Panc1 (cell line): ENCODE measurements at places on chromosomes 5 and 9.

DNA sequence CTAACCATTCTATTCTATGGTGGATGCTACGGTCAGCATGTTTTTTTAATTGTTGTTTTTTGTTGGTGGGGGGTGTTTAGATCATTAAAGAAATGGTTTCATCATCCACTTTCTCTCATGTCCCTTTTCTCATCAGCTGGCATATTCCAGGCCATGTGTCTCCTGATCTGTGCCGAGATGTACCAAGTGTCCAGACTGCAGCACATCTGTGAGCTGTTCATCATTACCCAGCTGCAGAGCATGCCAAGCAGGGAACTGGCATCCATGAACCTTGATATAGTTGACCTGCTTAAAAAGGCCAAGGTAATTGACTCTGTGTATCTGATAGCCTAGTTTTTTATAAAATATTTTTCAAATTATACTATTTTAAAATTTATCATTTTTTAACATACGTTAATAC is 38.9 kb downstream of the GLRX start:
- H3K27ac ChIP-seq = no peak overlapping the region
- DNase-seq = no peak
- H3K4me3 ChIP-seq = no peak overlapping the region
- no peaks in the 10 kb centered on the region for H3K27me3 ChIP-seq

DNA sequence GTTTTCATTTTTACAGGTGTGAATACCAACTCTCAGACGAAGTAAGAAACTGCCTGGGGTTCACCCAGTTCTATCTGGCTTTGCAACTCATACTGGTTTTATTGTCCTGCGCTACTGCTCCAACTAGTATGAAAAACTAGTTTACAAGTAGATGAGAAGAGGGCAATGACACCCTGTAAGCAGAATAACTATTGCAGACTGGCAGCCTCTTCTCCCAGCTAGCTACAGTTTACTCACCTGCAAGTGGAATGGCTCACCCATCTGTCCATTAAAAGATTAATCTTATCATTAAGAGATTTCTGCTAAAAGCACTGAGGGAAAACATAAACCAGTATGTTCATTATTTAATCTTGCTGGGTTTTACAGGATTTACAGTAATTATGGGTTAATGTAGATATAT is 113.4 kb downstream of the FRMD3 start:
- no peaks in the 10 kb centered on the region for H3K27me3 ChIP-seq
- peaks cover 21% of the 10 kb centered on the region for H3K4me1 ChIP-seq
- no peaks in the 10 kb centered on the region for H3K36me3 ChIP-seq

- no peaks in the 10 kb centered on the region for H3K4me1 ChIP-seq
- H3K36me3 ChIP-seq = no peaks in the 10 kb centered on the region
- no peak overlapping the region for H3K27ac ChIP-seq
- H3K4me3 ChIP-seq = no peak overlapping the region
- DNase-seq = no peak
- 0 out of 2 replicates have a peak, but pooled peaks cover 3% of the 10 kb centered on the region for H3K27me3 ChIP-seq
Observed at GRCh38 chr5:175092691-175093090, 351.3 kb downstream of the DRD1 start.

- peaks cover 12% of the 10 kb centered on the region for H3K4me1 ChIP-seq
- no peak for DNase-seq
- no peak overlapping the region for H3K4me3 ChIP-seq
- H3K27me3 ChIP-seq = no peaks in the 10 kb centered on the region
Observed at GRCh38 chr9:133894377-133895321, 97.5 kb downstream of the VAV2 start.

- no peaks in the 10 kb centered on the region for H3K27me3 ChIP-seq
- H3K36me3 ChIP-seq = no peaks in the 10 kb centered on the region
- no peak overlapping the region for H3K27ac ChIP-seq
- no peak overlapping the region for H3K4me3 ChIP-seq
Observed at GRCh38 chr9:81132796-81133195, 556.6 kb downstream of the TLE1 start.

GRCh38 chr5:115766608-115767007 is 49.9 kb downstream of the CDO1 start:
- no peaks in the 10 kb centered on the region for H3K36me3 ChIP-seq
- no peaks in the 10 kb centered on the region for H3K27me3 ChIP-seq
- DNase-seq = no peak

DNA sequence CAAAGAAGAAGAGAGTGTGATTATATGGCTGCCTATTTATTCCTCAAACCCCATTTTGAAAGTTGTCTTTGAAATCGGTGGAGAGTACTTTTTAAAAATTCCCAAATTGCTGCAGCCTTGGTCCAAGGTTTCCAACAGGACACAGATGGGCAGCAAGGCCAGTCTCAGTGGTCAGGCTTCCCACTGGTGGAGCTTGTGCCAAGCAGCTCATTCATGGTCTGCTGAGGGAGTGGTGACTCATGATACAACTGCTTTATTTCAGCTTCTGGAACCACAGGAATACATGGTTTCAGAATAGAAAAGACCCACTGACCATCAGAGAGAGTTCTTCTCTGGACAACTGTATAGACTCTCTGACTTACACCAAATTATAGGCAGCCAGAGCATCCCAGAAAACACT is 673.1 kb upstream of the KLF4 start:
- H3K4me3 ChIP-seq = no peak overlapping the region
- H3K27me3 ChIP-seq = no peaks in the 10 kb centered on the region
- H3K36me3 ChIP-seq = no peaks in the 10 kb centered on the region
